ENCODE measurements at places on chromosomes 12 and 14. TPM values are rescaled to one million over a fixed set of nuclear protein-coding genes. Genes with fewer than 3 reads are reported as not detected.

The HOXC12 gene
- not detected for total RNA-seq

The CLEC14A gene
- total RNA-seq: 2.6 TPM

The INSM2 gene
- total RNA-seq: not detected

The EID3 gene
- 18.0 TPM for total RNA-seq

The PZP gene
- not detected for total RNA-seq

The MANSC1 gene
- 1.3 TPM for total RNA-seq

The PTPRB gene
- total RNA-seq: 0.66 TPM

The FRMD6 gene
- total RNA-seq: 157 TPM

The RPGRIP1 gene
- total RNA-seq: under 0.01 TPM

The CEBPE gene
- not detected for total RNA-seq

The CIDEB gene
- 0.51 TPM for total RNA-seq

The SYNDIG1L gene
- not detected for total RNA-seq

The RPL10L gene
- not detected for total RNA-seq

The CPNE8 gene
- 10.5 TPM for total RNA-seq

The SOS2 gene
- 23.8 TPM for total RNA-seq

The SLC7A8 gene
- 5.1 TPM for total RNA-seq

The SLC10A1 gene
- not detected for total RNA-seq

The KRT3 gene
- total RNA-seq: not detected

The ZDHHC22 gene
- total RNA-seq: not detected

The PLEKHG7 gene
- total RNA-seq: not detected

The TMEM30B gene
- total RNA-seq: 0.51 TPM

The SLC38A1 gene
- 88.8 TPM for total RNA-seq

The LTB4R2 gene
- 1.8 TPM for total RNA-seq

The RERGL gene
- not detected for total RNA-seq

The NUP37 gene
- total RNA-seq: 38.3 TPM

The PRB2 gene
- total RNA-seq: not detected

The PRPH gene
- total RNA-seq: 0.50 TPM
